Activated T-cell treated with anti-CD3 and anti-CD28 coated beads for 1 hour (primary cell): ENCODE measurements at places on chromosomes 3 and 15.

DNA sequence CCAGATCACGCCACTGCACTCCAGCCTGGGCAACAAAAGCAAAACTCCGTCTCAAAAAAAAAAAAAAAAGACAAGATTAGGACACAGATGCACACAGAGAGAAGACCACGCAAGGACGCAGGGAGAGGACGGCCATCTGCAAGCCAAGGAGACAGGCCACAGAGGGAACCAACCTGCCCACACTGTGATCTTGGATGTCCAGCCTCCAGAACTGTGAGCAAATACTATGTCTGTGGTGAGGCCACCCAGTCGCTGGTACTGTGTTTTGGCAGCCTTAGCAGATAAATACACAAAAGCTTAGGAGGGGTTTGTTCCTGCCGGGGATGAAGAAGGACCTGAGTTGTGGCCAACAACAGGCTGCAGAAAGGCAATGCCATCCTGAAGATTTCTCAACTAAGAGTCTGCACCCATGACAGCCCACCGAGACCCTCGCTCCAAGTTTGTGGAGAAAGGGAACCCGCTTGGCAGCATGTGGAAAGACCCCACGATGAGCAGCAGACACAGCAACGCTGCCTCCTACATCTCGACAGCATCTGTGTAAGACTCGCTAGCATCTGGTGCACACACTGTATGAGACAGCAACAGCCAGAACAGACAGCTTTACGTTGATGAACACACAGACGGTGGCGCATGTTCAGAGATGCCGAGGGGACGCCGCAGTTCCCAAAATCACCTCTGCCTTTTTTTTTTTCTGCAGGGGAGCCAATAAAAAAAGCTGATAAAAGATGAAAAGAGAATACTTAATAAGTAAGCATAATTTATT is 13.7 kb downstream of the CYFIP1 start:
- DNase-seq: no peak

GRCh38 chr3:169865176-169865767 is 4.5 kb downstream of the LRRC31 start:
- DNase-seq: no peak

- DNase-seq: no peak
These were observed 7.5 kb downstream of the GATA2 start for GRCh38 chr3:128485282-128486204.

GRCh38 chr3:152618529-152618928 is 216.4 kb upstream of the P2RY1 start:
- DNase-seq: no peak

GRCh38 chr3:107193116-107193515 is 184.1 kb upstream of the CCDC54 start:
- DNase-seq: no peak
